AML-193 (cell line): ENCODE measurements at places on chromosomes 13 and 19.

DNA sequence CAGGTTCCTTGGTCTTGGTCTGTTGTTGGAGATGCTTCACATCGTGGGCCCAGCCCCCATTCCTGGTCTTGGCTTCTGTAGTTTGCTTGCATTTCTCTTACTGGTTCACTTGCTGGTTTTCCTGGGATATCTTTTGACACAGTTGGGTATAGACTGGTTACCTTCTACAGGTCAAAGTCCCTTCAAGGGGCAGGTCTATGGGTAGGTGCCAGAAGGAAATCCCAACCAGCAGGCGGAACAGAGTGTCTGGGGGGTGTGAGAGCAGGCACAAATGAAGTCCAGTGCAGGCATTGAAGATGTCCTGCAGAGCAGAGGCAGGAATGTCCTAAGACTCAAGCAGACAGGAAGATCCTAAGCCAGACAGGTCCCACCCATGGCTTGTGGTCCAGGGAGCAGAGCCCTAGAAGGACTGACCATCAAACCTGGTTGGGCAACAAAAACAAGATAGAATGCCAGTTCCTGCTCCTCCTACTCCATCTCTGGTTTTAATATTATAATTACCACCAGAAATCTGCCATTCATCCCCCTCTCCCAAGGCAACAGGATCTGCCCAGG, 17.7 kb upstream of the WASF3 start:
- DNase-seq: no peak

DNA sequence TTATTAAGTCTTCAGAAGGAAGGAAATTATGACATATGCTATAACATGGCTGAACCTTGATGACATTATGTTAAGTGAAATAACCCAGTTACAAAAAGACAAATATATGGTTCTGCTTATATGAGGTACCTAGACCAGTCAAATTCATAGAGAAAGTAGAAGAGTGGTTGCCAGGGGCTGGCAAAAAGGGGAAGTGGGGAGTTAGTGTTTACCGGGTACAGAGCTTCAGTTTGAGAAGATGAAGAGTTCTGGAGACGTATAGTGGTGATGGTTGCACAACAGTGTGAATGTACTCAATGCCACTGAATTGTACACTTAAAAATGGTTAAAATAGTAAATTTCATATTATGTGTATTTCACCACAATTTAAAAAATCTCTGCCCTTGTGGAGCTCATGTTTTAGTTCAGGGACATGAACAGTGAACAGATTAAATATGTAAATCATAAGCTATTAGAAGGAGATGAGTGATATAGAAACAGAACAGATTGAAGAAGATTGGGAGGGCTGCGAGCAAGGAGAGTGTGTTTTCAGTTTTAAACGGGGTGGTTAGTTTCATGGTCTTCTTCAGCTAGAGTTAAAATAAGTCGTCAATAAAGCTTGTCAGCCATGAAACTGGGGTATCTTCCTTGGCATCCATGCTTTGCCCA, 355.2 kb downstream of the KCNRG start:
- DNase-seq: peak; percentile 95

GRCh38 chr13:27487776-27488175, 37.4 kb upstream of the MTIF3 start:
- DNase-seq: no peak

- DNase-seq: no peak
These were observed 69.4 kb downstream of the TSC22D1 start for GRCh38 chr13:44506719-44507118.

DNA sequence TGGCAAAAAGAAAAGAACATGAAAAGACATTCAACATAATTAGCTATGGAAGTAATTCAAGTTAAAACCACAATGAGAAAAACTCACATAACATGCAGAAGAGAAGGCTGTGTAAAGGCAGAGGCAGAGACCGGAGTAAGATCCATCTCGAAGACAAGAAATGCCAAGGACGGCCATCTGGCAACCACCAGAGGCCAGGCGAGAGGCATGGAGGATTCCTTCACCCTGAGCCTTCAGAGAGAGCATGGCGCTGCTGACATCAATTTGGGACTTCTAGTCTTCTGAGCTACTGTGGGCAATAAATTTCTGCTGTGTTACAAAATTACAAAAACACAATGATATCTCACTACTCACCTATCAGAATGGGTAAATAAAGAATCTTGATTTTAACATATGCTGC, 381.0 kb downstream of the TSHZ3 start:
- no peak for DNase-seq

DNA sequence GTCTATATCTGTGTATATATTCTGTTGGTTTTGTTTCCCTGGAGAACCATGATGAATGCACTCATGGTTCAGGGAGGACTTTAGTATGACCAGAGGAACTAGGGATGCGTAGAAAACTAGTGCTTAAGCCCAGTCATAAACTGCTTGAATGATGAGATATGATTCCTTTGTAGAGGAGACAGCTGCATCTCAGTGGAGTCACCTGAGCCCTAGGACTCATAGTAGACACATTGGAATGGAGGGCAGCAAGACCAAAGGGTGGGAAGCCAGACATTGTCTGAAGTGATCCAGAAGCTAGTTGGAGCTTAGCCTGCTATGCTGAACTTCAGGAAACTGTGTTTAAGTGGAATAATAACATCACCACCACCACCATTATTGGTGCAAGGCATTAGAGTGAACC, 89.5 kb upstream of the SPATA13 start:
- DNase-seq: no peak

- no peak for DNase-seq
These were observed 109.8 kb upstream of the UFM1 start for GRCh38 chr13:38239874-38240273.

- DNase-seq: no peak
These were observed 11.5 kb downstream of the MARK4 start for GRCh38 chr19:45262570-45262969.

DNA sequence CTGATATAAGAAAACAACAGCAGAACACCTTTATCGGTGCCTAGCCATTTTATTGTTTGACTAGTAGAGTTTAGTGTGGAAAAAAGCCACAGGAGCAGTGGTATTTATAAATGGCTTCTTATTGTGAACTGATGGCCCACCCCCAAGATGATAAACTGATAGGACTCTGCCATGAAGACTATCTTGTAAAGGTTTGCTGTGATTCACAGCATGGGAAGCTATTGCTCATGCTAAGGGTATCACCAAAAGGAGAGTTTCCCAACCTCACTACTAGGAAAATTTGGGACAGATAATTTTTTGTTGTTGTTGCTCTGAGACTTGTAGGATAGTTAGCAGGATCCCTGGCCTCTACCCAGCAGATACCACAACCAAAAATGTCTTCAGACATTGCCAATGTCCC, 12.0 kb upstream of the SLC7A1 start:
- no peak for DNase-seq

GRCh38 chr19:15673176-15673654, 328 bp downstream of the CYP4F12 start:
- no peak for DNase-seq

DNA sequence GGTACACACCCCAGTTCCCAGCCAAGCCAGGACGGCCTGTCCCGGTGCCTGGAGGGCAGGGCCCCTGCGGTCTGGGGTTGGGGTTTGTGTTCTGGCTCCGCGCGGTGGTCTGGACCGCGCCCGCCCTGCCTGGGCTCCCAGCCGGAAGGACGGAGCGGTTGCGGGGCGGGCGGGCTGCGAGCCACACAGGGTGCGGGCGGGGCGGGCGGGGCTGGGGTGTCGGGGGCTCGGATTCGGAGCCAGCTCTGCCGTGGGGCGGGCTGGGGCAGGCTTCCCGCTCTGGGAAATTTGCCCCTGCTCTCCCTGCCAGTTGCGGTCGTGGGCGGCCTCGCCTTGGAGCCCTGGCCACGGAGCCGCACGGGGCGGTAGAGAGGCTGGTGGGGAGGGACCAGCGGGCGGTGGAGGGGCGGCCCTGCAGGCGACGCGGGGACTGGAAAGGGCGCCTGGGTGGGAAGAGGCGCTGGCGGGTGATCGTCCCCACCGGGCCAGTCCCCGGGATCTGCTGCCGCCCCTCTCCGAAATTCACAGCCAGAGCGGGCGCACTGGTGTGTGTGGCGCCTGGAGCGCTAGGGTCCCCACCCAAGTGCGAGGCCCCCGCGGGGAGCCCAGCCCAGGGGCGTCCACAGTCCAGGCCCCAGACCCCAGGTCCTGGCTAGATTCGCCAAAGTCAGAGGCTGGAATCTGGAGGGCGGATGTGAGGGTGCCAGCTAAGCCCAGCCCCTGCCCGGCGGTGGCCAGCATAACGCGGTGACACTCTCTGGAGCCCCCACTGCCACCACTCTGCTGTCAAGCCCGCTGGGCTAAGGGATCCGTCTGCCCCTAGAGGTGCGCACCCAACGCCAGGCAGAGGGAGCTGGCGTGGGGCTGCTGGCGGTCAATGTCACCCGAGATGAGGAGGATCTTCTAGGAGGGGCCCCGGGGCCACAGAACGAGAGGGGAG, 11.0 kb upstream of the ZNF492 start:
- DNase-seq: no peak

DNA sequence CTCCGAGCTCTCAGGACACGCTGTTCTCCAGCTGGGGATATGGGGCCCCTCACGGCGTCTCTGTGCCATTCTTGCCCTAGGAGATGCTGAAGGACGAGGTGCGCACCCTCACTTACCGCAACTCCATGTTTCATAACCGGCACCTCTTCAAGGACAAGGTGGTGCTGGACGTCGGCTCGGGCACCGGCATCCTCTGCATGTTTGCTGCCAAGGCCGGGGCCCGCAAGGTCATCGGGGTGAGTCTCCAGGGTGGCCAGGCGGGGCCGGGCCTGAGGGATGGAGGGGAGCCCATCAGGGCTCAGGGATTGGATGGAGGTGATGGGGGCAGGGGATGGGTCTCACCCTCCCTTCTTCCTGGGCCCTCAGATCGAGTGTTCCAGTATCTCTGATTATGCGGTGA, 4.8 kb downstream of the PRMT1 start:
- DNase-seq: no peak

DNA sequence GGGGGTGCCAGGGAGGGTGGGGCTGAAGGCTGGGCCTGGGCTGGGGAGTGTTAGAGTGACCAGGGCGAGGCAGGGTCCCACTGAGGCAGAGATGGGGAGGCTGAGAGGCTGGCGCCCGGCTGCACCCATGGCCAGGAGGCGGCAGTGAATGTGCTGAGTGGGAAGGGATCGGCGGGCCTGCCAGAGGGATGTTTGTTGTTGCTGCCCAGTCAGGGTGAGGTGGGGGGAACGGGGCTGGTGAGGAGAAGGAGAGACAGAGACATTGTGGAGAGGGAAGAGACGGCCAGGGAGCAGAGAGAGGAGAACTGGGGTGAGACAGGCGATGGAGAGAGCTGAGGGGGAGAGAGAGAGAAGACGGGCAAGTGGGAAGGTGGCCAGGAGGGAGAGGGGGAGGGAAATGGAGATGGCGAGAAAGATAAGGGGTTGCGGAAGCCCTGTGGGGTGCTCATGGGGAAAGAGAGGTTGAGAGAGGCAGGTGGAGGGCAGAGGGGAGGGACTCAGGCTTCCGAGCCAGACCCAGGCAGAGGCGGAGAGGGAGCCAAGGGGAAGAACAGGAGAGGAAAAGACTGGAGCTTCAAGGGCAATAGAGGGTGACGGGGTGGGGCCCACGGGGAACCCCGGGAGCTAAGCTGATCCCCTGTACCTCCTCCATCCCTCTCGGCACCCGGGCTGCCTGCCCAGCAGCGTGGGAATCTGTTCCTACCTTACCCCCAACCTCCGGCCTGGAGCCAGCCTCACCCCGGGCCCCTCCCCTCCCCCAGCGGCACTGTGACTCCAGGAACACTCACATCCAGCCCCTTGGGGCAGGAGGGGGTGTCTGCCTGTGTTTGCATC, 690 bp upstream of the B3GNT8 start:
- DNase-seq: peak; percentile 59

- no peak for DNase-seq
These were observed 4.7 kb downstream of the FCGBP start for GRCh38 chr19:39929750-39930149.

DNA sequence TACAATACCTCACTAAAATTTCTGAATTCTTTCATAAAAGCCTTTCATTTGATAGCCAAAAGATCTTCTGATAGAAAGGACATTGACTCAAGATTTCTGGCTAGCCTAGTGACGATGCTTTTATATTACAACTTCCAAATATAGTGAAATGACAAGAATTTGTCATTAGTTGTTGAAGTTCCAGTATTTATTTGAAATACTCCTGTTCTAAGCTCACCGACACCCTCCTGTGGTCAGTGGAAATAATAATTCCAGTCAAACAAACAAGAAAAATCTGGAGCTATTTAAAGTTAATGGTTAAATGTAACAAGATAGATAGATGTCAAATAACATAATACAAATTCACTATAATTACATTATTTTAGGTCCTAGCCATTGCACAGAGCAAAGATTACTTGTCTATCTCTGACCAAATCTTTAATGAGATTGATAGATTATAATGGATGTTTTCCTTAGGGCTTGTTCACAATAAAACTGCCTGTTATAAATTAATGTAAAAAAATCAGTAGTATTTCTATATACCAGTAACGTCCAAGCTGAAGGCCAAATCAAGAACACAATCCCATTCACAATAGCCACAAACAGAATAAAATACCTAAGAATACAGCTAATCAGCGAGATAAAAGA, 195.5 kb downstream of the RGCC start:
- peak; percentile 75 for DNase-seq

GRCh38 chr19:3441089-3441985, 39.0 kb downstream of the SMIM24 start:
- no peak for DNase-seq

DNA sequence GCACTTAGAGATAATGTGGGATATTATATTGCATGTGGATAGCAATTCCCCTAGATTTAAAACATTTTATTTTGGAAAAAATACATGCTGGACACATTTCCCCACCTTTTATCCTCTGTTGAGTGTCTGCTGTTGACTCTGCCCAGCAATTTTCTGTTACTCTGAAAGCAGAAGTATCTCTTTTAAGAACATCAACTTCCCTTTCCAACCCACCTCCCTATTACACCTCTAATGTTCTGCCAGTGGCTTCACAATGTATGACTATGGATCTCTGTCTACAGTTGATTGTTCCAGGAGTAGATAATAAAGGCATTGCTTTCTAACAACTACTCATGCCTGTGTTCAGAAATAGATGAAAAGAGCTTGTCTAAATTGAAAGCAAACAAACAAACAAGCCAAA, 754.8 kb upstream of the SLITRK6 start:
- peak; percentile 63 for DNase-seq

DNA sequence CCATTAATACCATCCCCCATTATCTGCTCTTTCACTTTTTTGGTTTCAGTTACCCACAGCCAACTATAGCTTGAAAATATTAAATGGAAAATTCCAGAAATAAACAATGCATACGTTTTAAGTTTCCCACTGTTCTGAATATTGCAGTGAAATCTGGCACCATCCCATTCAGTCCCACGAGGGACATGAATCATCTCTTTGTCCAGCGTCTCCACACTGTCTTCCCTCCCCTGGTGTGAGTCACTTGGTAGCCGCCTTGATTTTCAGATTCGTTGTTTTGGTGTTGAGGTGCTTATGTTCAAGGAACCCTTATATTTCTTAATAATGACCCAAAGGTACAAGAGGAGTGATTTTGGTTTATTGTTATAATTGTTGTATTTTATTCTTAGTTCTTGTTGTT, 246.1 kb downstream of the DCT start:
- no peak for DNase-seq

DNA sequence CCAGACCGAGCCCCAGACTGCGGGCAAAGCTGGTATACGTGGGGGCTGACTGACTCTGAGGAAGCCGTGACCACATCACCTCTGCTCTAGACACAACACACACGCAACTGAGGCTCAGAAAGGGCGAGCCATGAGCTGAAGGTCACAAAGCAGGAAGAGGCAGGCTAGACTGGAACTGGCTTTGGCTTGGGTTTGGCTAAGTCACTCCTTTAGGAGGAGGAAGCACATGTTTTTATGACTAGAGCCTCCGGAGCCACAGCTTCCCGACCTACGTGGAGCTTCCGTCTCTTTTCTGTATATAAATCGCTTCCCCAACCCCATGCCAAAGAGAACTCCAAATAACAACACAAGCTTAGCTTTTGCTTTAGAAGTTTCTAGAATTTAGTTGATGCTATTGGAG, 48.0 kb downstream of the RFX2 start:
- peak; percentile 71 for DNase-seq
